Activated CD8-positive, alpha-beta memory T cell treated with anti-CD3 and anti-CD28 coated beads, Interleukin-2, amount 50 U/mL, for 4 hours (primary cell): ENCODE measurements at places on chromosomes 12 and 14.
A peak's percentile ranks its signal among the peaks of the same experiment; 100 is the strongest.

DNA sequence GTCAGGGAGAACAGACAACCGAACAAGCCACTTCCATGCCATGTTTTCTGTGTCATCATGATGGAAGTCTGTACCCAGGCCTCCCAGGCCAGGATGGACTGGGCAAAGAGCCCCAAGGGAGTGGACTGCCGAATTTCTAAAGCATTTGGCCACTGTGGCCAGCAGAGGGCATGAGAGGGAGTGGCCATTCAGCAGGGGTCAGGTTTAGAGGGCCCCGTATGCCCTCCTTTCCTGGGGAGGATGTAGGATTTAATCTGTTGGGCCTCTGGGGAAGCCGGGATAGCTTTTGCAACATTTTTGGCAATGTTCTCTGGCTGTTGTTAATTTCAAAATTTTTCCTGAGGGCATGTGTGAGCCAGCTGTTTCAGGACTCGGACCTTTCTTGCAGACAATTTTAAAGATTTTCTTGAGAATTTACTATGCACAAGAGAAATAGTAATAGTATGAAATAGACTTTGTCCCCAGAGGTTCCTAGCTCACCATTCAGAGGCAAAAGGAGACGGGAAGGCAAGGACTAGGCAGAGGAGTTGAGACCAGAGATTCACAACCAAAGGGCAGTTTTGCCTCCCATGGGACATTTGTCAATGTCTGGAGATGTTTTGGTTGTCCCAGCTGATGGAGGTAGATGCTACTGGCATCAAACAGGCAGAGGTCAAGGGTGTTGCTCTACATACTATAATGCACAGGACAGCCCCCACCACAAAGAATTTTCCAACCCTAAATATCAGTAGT, 18.0 kb downstream of the ACACB start:
- DNase-seq, result no peak

DNA sequence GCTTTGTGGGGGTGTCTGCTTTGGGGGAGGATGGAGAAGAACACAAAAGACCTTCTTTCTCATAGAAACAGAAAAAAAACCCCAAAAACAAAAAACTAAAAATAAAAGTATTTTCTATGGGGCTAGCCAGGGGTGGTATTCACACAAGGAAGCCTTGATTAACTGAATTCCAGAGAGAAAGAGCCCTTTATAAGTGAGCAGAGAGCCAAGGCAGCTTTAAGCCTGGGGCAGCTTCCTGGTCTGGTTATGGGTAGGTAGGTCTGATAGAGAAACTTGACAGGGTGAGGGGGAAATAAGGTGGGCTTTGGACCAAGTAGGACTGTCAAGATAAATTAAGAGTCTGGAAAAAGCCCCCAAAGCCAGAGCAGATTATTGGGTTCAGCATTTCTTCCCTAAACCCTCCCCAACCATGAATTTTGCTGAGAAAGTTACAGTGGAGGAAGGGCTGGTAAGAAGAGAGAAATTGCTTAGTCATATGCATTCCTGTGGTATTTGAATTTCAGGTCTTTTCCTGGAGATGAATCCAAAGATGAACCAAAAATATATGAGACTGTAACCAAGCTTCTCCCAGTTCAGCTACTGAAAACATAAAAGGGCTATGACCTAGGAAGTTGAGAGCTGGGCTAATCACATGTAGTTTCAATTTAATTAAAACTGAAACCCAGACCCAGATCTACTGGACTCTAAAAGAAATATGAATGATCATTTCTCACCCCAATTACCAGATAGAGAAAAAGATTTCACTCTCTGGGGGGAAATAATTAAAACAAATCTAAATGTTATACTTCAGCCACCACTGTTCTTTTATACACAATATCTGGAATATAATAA, 144.8 kb downstream of the TBC1D30 start:
- no peak for DNase-seq

GRCh38 chr12:56590237-56590830, 39.8 kb downstream of the BAZ2A start:
- DNase-seq, result no peak

DNA sequence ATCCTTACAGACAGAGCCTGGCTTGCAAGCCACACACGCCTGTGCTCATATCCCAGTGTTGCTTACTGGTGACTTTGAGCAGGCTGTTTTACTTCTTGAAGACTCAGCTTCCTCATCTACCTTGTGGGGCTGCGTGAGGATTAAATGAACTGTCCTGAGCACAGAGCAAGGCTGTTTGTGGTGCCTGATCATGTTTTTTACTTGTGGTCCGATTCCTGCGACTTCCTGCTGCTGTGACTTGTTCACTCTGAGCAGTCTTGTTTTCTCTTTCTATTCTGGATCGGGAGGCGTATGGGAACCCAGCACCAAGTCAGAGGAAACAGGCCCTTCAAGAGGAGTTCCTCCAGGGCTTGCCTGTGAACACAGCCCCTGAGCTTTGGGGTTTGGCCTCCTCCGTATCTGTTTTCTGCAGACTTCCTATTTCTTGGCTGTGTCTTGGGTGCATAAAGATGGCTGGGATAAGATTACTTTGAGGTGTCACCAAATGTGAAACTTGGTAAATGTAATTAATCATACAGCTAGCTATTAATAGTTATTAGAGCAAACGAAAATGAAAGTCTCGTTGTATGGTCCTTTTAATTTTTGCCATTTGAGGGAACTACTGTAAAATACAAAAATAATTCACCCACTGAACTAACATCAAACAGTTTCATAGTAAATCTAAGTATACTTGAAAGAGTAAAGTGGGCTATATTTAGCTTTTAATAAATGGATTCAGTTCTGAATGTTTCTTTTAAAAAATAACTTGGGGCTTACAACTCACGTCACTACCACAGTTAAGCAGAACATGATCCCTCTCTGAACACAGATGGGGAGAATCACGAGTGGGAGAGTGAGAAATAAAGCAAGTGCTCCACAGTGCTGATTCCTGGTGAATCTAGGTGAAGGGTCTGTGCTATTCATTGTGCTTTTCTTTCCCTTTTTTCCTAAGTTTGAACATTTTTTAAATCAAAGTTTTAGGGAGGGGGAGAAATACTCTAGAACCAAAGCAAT, 251.5 kb downstream of the FOXN3 start:
- no peak for DNase-seq

GRCh38 chr14:59632381-59632780, 55.8 kb upstream of the CCDC175 start:
- DNase-seq, result no peak

DNA sequence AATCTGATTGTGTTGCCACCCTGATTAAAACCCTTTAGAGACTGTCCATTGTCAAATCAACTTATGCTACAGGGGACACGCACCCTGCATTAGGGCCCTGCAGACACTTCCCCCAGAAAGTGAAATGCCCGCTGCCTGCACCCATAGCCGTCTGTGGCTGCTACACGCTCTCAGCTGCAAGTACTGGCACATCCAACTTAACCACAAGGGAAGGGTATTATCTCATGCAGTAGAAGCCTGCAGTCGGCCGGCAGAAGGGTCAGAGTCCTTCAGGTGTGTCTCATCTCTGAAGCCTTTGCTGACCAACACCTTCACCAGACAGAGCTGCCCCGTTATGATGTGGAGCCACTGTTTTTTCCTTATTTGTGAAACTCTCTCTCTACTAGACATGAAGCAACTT, 20.8 kb downstream of the CFAP251 start:
- DNase-seq, result no peak

DNA sequence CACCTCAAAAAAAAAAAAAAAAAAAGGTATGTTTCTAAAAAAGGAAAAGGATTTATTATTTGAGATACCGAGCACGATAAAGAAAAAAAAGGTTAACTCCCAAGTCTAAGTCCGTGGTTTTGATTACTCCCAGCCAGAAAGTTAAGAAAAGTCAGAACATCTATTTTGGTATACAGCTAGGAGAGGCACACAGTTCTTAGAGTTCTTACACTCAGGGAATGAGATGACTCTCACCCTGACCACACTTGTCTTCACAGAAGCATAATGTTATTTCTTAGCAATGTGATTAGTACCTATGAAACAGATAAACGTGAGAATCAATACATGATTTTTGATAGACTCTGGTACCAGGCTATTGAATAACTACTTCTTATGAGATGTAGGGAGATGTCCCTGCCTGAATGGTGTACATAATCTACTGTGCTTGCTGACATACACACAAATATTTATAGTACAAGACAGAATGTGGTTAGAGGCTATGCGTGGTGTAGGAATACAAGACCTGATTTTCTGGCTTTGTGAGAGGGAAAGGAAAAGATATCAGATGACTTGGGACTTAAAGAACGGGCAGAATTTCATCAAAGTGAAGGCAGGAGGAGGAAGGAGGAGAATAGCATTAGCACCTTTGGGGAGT, 31.6 kb downstream of the LIMA1 start:
- no peak for DNase-seq

DNA sequence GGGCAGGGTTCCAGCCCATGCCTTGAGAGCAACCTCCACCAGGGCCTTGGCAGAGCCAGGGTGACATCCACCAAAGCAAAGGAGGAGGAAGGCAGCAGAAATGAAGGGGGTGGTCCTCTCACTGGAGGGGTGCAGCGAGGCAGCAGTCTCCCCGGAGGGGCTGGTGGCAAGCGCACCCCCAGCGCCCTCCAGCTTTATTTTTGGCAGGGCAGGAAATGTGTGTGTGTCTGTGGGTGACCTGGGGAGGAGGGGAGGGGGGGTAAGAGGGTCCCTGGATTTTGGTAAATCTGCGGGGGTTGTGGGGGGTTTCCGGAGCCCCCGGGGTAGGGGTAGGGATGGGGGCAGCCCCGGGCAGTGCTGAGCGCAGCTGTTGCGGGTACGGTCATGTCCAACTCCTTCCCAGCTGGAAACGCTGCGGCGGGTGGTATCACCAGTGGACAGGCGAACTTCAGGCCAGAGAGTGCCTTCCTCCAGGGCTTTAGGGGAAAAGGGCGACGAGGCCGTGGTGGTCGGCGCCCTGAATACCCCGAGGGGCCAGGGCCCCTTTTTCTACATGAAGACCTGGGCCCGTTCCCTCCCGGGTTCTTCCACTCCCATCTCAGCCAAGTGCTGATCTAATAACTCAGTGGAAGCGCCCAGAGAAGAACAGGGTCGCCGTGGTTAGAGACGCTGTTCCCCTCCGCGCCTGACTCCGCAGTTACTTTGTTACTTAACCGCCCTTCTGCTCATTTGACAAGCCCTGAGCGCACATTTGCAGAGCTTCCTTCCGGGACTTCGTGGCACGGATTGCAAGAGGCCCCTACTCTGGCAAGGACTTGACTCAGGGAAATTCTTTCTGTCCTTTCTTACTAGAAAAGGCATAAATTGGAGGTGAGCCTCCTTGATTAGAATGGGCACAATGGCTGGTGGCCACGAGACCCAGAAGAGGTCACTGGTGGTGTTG, 55.2 kb downstream of the FOS start:
- DNase-seq, result peak; percentile 44

DNA sequence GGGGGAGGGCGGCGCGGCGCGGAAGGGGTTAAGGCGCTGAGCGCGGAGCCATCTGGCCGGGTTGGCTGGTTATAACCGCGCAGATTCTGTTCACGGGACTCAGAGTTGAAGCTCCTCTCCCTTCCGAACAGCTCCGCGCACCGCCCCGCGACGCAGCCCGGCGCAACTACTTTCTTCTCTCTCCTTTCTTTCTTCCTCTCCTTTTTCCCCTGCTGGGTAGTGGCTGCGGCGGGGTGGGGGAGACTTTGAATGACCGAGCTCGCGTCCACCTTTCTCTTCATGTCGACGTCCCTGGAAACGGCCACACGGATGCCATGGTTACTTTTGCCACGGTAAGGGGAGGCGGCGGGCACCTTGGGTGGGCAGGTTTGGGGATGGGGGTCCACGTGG, at the start of gene NTF3:
TSS of gene NTF3 (plus strand) at position 98 of the 390 bp plus-strand sequence. CDS start at position 315, 217 bp downstream.
- DNase-seq, result no peak

GRCh38 chr14:36556811-36557433, 25.5 kb downstream of the NKX2-8 start:
- no peak for DNase-seq

DNA sequence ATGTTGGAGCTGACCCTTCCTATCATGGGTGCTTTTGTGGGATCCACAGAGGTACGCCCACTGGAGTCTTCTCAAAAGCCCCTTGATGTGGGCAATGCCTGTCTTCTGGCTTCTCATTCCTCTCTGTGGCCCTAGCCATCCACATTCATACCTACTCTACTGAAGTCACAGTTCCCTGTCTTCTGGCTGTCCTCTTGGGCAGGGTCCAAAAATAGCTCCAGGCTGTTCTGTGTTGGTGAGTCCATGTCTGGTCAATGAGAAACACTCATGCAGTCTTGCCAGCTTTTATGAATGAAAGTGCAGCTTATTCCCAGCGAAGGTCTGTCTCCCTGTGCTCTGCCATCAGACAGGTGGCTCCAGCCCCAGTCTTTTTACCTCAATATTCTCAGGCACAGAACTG, 135.9 kb upstream of the MDM1 start:
- no peak for DNase-seq

DNA sequence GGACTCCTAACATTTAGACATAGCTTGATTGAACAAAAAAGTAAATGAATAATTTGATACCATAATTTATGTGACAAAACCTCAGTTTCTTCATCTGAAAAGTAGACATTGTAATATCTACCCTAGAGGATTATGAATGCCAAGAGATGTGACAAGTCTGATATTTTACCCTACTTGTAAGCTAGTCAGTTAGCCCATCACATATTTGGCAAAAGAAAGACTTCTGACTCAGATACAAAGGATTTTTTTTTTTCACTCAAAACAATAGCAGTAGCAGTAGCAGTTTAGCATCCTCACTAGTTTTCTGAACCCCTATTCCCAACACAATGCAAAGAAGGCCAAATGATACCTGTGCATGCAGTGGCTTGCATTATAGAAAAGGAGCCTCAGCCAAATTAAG, 377.3 kb upstream of the E2F7 start:
- no peak for DNase-seq

GRCh38 chr12:79690638-79691510, at the start of gene PAWR:
Gene PAWR, minus strand, starts transcription at chr12:79690964. Its CDS starts 720 bp downstream, at chr12:79690244.
- DNase-seq, result peak; percentile 21

GRCh38 chr12:45966486-45966885, 23.9 kb downstream of the SCAF11 start:
- DNase-seq, result no peak

DNA sequence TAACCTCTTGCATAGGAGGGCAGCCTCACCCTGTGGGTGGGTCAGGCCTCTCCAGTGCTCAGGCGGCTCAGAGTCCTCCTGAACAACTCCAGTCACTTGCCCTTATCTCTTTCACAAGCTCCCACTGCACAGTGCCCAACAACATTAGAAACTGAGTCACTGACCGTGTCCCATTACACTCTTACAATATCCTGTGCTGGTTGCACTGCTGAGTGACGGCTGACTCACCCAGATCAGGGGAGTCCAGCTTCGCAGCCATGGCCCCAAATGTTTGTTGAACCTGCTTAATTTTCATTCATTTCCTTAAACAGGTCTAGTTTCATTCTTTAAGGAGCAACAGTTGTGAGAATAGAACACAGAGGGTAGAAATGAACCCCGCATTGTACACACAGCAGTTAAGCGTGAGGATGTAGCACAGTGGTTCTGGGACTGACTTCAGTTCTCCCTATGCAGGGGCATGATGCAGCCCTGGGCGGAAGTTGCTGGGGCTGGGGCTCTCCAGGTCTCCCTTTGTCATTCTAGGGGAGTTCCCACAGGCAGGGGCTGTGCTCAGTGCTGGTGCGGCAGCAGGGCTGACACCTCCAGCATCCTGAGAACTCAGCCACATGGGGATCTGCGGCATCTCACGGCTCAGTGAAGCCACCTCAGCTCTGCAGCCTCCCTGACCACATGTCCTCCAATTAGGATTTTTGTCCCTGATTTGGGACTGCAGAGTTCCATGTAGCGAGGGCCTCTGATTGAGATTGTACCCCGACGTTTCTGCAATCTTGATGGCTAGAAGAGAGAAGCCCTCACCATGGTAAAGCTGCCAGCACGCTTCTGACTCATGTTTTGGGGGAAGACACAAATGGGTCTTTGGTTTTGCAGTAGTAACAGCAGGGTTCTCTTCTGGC, 16.1 kb downstream of the GPR68 start:
- peak; percentile 78 for DNase-seq

- DNase-seq, result no peak
These were observed 7.4 kb upstream of the GABARAPL1 start for GRCh38 chr12:10205220-10205807.

- no peak for DNase-seq
These were observed 26.8 kb downstream of the LRIG3 start for GRCh38 chr12:58893495-58893894.
